ENCODE measurements at places on chromosomes 1 and 21.

DNA sequence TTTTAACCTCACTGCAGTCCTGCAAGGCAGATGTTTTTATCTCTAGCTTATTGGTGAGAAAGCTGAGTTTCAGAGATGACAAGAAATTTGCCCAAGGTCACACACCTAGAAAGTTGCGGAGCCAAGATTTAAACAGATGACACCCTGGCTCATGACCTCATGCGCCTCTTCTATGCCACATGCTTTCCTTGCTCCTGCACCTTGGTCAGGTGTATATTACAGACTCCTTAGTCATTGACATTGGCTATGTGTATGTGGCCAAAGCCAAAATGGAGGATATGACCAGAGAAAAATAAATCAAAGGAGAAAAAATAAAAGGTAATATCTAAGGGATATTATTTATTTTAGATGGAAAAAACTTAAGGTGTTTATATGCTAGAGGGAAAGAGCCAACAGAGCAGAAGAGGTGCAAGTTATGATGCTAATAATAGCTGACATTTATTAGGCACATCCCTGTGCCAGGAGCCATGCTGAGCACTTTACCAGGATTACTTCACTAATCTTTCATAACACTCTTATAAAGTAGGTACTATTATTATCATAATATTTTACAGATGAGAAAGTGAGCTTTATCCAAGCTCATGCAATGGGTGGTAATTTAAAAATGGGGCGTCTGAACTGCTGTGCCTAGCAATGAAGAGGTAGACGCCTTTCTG lies 13.8 kb upstream of the MYOC start:
- DNase-seq: no peak

- no peak for DNase-seq
These were observed 10.4 kb downstream of the BCAN start for GRCh38 chr1:156652131-156652991.

DNA sequence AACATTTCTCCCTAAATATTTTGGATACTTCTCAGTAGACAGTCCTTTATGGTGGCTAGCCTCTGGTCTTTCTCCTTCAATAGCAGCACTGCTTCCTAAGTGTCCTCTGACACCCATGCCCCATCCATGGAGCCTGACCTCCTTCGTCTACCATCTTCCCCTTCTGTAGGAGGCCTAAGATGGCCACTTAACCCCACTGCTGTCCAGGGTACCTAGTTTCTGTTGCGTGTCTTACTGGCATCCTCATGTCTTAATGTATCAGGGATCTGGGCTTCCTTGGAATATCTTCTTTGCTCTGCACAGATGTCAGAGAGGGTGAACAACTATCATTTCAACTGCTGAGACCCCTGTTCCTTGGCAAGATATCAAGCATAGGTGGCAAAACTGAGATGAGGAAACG lies 5.4 kb upstream of the KIRREL1 start:
- no peak for DNase-seq

DNA sequence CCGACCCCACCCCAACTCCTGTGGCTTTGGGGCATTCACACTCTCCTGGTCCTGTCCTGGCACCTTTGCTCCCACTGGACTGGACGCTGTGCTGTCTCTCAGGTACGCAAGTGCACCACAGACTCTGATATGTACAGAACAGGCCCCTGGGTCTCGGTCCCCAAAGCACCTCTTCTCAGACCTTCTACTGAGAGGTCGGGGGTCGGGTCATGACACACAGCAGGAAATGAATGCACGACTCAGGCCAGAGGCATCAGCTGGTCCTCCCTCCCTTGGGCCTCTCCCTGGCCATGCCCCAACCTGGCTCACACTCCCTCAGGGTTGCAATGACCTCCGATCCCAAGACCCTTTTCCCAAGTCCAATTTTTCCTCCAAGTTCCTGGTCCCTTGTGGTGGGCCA lies 1.8 kb upstream of the KRTAP10-12 start:
- no peak for DNase-seq

- peak; percentile 68 for DNase-seq
These were observed 12.5 kb downstream of the TRAF3IP3 start for GRCh38 chr1:209768354-209768774.

DNA sequence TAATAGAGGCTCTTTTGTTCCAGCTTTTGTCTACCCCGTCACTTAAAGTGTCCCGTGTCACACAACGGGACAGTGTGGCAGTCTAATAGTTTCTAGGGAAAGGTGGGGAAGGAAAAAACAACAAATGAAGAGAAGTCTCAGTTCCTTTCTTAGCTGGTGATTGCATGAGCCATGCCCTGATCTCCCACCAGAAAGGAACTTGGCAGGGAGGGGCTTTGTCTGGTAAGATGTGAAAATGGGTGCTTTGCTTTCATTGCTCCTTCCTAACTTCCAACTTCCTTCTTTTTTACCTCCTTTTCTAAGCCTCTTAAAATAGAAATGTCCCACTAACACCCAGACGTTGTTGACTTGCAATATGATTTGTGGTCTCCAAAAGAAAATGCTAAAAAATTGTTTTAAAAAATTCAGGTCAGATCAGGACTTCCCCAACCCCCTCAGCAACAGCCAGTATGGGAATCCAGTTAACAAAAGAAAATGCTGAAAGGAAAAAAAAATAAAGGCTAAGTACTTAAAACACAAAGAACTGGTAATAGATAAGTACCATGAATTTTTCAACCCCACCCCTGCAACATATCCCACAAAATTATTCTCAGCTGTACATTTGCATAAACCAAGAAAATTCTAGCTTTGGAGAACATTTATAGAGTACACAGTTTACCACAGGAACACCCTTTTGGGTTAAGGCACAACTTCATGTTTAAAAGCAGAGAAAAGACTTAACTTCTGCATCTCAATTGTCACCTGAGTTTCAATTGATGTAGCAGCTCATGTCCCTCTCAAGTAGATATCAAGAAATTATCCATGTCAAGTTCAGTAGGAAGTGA lies 106.2 kb downstream of the NIBAN1 start:
- no peak for DNase-seq

DNA sequence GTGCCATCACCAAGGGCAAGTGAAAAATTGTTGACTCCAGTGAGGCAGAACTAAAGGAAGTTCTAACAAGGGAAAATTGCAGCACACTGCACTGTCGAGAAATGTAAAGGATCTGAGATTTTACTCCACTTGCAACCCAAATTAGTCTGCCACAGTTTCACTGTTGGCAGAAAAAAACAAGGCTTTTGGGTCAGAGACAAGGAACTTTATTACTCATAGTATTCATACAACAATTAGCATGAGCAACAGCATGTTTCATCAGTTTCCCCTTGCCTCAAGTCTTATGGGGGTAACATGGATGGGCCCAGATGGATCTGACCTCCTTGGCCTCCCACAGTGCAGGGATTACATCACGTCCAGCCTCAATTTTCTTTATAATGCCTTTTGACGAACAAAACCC lies 125.3 kb downstream of the LTN1 start:
- no peak for DNase-seq
